ENCODE measurements at places on chromosomes 2 and 18. TPM values are rescaled to one million over a fixed set of nuclear protein-coding genes. Genes with fewer than 3 reads are reported as not detected.
A peak's percentile ranks its signal among the peaks of the same experiment; 100 is the strongest.

Gene RAX
- total RNA-seq, result not detected

Gene ZNF516
- 41.6 TPM for total RNA-seq

Gene RIT2
- not detected for total RNA-seq

Gene ACVR1C
- total RNA-seq, result 0.99 TPM

GRCh38 chr2:202051499-202052161 lies 18.0 kb downstream of the FZD7 start:
- no peak overlapping the region for H3K27ac ChIP-seq
- H3K27me3 ChIP-seq, result peaks cover 35% of the 10 kb centered on the region
- no peak for DNase-seq
- H3K4me3 ChIP-seq, result no peak overlapping the region
- H3K4me1 ChIP-seq, result peaks cover 6% of the 10 kb centered on the region

DNA sequence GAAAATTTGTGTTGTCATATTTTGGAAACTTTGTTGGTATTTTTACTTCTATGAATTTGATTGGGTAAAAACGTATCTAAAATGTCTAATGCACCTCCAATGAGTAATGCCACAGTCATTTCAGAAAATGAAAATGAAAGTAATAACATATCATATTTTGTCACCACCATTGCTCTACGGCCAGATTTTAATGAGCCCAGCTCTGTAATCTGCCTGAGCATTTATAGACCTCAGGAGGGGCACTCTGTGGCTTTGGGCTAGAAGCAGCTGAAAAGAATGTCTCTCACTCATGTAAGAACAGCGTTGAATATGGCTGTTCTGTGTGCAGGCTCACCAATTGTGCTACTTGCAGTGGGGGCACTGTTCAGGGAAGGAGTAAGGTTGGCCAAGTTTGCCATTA lies 32.7 kb upstream of the ABCA12 start:
- no peaks in the 10 kb centered on the region for H3K36me3 ChIP-seq
- peak overlapping the region; percentile 58 for H3K27ac ChIP-seq
- no peaks in the 10 kb centered on the region for H3K27me3 ChIP-seq
- peak overlapping the region; percentile 58 for H3K4me3 ChIP-seq
- peaks cover 10% of the 10 kb centered on the region for H3K4me1 ChIP-seq
- no peak for DNase-seq

GRCh38 chr2:236618370-236618769 lies 48.7 kb downstream of the ACKR3 start:
- H3K36me3 ChIP-seq, result peaks cover 3% of the 10 kb centered on the region
- H3K27me3 ChIP-seq, result peaks cover 98% of the 10 kb centered on the region
- H3K27ac ChIP-seq, result no peak overlapping the region
- H3K4me1 ChIP-seq, result no peaks in the 10 kb centered on the region
- no peak for DNase-seq

DNA sequence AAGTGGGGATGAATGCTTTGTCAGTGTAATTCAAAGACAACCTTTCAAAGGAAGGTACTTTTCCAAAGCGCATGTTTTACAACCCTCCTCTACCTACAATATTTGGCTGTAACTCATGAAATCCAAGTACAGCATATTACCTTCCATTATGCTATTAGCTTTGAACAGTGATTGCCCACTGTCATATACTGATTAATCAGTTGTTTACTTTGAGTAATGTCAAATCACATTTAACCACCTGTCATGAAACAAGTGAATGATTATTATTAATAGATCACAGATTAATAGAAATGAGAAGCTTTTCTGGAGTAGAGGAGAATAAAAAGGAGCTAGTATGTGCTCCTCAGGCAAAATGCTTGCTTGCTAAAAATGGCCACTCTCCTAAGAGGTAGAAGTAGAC lies 150.5 kb upstream of the SMAD7 start:
- H3K27me3 ChIP-seq, result no peaks in the 10 kb centered on the region
- H3K4me1 ChIP-seq, result peaks cover 24% of the 10 kb centered on the region
- H3K27ac ChIP-seq, result no peak overlapping the region
- DNase-seq, result no peak
- no peak overlapping the region for H3K4me3 ChIP-seq

- H3K27ac ChIP-seq, result no peak overlapping the region
- no peaks in the 10 kb centered on the region for H3K27me3 ChIP-seq
- no peak overlapping the region for H3K4me3 ChIP-seq
- peaks cover 12% of the 10 kb centered on the region for H3K4me1 ChIP-seq
- peaks cover 16% of the 10 kb centered on the region for H3K36me3 ChIP-seq
- no peak for DNase-seq
Measured at GRCh38 chr2:48480526-48480925, 49.4 kb upstream of the STON1 start.
